ENCODE measurements at places on chromosomes 3 and 15. TPM values are rescaled to one million over a fixed set of nuclear protein-coding genes. Genes with fewer than 3 reads are reported as not detected.
A peak's percentile ranks its signal among the peaks of the same experiment; 100 is the strongest.

GRCh38 chr3:32620611-32621310 is 50.1 kb upstream of the DYNC1LI1 start:
- no peak for DNase-seq

DNA sequence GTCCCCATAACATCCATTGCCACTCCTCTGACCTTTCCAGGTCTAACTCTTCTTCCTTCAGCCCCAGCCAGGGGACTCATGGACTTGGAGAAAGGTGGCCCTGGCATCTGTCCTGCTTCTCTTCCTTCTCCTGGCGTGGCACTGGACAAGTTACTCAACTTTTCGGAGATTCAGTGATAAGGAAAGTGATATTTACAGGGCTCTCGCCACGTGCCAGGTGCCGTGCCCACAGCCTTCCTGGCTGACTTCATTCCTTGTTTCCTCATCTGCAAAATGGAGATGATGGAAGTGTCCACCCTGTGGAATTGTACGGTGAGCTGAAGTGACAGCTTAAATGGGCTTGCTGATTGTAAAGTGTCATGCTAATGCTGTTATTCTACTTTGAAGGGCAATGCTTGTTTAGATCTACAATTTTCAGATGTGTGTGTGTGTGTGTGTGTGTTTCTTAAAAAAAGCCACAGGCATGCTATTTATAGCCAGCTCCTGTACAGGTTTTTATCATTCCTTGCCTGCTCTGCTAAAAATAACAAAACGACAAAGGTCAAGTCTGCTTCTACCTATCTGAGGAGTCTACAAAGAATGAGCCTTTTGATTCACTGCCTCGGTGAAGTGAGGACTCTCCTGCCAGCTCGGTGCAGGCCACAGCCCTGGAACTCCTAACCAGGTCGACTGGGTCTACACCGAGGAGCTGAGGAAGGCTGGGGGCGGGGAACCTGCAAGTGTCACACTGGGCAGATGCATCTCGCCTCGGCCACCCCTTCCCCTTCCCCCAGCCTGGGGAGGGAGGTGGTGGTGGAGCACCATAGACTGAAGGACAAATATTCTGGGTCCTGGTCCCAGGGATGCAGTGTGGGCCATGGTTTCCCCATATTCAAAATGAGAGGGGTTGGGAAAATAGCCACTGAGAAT is 11.4 kb upstream of the ATP2B2 start:
- peak; percentile 50 for DNase-seq

- peak; percentile 22 for DNase-seq
These were observed 108.5 kb downstream of the CYP19A1 start for GRCh38 chr15:51229907-51230330.

DNA sequence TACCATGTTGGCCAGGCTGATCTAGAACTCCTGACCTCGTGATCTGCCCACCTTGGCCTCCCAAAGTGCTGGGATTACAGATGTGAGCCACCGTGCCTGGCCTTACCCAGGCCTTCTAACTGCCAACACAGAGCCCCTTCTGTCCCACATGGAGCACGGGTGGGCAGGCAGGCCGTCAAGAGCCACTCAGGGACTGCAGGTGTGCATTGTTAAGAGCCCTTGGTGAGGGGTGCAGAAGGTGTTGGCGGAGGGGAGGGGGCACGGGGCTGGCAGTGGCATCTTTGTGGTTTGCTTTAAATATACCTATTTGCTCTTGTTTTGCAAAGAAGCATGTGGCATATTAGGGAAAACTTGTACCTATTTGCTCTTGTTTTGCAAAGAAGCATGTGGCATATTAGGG is 37.3 kb downstream of the SMAD6 start:
- DNase-seq, result no peak

- DNase-seq, result no peak
These were observed 115.8 kb upstream of the CTDSPL start for GRCh38 chr3:37745921-37746320.

- DNase-seq, result no peak
These were observed 49.6 kb downstream of the NPTN start for GRCh38 chr15:73583544-73583943.

- peak; percentile 20 for DNase-seq
These were observed 242.8 kb upstream of the UBE2E2 start for GRCh38 chr3:22960105-22960984.

GRCh38 chr3:6608843-6609242 is 252.1 kb upstream of the GRM7 start:
- DNase-seq, result no peak

- peak; percentile 86 for DNase-seq
These were observed 2.3 kb upstream of the HAPLN3 start for GRCh38 chr15:88897456-88898194.

DNA sequence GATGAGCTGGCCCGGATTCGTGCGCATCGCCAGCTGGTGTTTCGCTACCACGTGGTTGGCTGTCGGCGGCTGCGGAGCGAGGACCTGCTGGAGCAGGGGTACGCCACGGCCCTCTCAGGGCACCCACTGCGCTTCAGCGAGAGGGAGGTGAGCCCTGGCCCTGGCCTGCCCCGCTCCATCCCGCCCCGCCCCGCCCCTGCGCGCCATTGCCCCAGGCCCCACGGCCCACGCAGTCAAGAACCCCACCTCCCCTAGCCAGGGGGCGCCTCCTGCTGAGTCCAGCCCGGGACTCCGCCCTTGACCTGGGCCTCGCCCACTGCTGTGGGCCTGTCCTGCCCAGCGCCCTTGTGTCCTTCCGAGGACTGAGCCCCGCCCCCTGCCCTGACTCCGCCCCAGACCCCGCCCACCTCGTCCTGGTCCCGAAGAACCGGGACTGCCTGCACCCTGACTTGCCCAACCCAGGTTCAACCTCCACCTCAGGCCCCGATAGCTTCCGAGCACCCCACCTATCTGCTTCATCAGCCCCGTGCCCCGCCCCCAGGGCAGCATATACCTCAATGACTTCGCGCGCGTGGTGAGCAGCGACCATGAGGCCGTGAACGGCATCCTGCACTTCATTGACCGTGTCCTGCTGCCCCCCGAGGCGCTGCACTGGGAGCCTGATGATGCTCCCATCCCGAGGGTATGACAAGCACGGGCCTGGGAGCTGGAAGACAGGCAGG is 14.8 kb downstream of the NT5DC2 start:
- no peak for DNase-seq

Gene CHRNA5
- under 0.01 TPM for total RNA-seq

Gene TMEM115
- total RNA-seq, result 39.3 TPM

Gene RBMS3
- 58.6 TPM for total RNA-seq

Gene CHDH
- total RNA-seq, result 0.77 TPM

Gene IGDCC3
- total RNA-seq, result not detected

Gene A4GNT
- not detected for total RNA-seq
